Stimulated activated CD4-positive, alpha-beta T cell treated with anti-CD3 and anti-CD28 coated beads, TNF-alpha, amount 100 ng/mL, for 1 hour (primary cell): ENCODE measurements at places on chromosomes 6 and 20.

- DNase-seq: no peak
Measured at GRCh38 chr6:79134699-79135474, 56.8 kb upstream of the PHIP start.

GRCh38 chr20:46710153-46710913 lies 884 bp downstream of the SLC2A10 start:
- DNase-seq: no peak

- DNase-seq: no peak
Measured at GRCh38 chr6:38988736-38989449, 59.7 kb upstream of the GLP1R start.

DNA sequence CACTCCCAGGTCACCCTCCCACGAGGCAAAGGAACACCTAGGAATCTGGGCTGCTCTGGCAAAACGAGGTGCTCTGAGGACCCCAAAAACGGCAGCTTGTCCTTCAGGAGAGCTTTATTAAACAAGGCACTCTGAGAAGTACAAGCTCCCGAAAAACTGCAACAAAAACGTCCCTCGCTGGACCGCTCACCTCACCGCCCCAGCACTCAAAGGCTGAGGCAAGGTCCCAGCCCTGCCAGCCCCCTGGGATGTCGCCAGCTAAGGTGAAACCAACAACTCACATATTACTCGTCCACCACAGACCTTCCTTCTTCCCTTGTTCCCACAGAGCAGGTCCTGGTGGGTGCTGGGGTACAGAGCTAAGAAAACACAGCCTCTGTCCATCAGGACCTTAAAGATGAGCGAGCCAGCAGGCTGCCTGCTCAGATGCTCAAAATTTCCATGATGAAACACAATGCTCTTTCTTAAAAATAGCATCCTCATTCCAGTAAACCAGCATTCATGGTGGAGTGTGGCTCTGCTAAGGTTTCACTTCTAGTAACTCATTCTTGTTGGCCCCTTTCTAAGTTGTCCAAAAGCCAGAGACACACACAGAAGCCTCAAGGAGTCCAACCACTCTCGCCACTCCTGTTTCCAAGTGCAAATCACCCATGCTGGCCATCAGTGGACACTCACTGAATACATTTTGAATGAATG lies 35.9 kb downstream of the ATP9A start:
- no peak for DNase-seq

GRCh38 chr6:89680150-89680549 lies 41.6 kb upstream of the LYRM2 start:
- DNase-seq: no peak

- no peak for DNase-seq
Measured at GRCh38 chr6:151738267-151738666, 69.2 kb upstream of the ESR1 start.

- no peak for DNase-seq
Measured at GRCh38 chr6:132934496-132934895, 120.1 kb downstream of the RPS12 start.

DNA sequence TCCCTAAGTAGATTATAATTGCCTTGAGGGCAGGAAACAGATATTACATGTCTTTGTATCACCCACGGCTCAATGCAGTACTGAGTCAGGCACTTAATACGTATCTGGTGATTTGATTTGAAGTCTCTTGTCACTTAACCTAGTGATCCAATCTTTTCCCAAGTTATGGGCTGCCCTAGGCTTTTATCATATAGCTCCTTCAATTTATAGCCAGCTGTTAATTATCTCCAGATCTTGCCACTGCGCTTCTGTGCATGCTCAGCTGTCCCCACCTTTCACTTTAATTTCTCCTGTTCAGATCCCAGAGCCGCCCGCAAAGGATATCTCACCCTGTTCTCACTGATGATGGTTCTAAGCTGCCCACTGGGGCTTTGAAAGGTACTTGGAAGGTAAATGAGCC lies 41.9 kb downstream of the SNHG17 start:
- no peak for DNase-seq

- DNase-seq: no peak
Measured at GRCh38 chr6:161496941-161497340, 223.1 kb upstream of the AGPAT4 start.

- DNase-seq: no peak
Measured at GRCh38 chr6:140548366-140548765, 1173.9 kb upstream of the CITED2 start.

GRCh38 chr6:100096341-100096740 lies 102.3 kb upstream of the MCHR2 start:
- no peak for DNase-seq

- no peak for DNase-seq
Measured at GRCh38 chr6:7723554-7723953, 2.3 kb upstream of the BMP6 start.

DNA sequence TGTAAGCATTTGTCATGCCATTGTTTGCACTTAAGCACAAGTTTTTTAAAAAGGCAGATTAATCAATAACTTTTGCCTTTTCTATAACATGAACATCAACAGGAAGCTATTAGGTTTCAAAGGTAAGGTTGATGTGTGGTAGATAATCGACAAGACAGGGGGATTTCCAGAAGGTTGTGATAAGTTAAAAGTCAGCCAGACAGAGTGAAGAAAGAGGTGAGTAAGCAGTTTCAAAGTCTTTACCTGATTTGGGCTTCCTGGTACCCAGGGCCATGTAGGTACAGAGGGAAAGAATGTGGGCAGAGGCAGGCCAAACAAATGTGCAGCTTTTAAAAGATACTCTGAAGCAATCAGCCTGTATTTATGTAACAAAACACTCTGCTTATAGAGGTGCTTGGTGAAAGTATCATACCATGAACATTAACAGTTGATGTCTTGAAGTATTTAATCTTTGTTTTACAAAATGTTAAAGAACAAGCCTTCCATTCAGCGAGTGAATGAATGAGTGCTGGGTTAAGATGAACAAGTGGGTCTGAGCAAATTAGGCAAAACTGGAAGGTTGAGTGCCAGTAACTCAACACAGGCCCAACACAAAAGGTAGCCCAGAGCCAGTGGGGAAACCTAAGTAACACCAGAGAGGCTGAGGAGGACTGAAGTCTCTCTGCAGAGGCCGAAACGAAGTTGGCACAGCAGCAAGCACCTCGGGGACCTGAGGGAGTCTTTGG lies 60.2 kb downstream of the LRRC1 start:
- DNase-seq: no peak

- no peak for DNase-seq
Measured at GRCh38 chr6:36484736-36485135, 41.9 kb downstream of the KCTD20 start.
